OCI-LY7 (cell line): ENCODE measurements at places on chromosomes 7 and 10.
A peak's percentile ranks its signal among the peaks of the same experiment; 100 is the strongest.

- DNase-seq = no peak
Observed at GRCh38 chr10:62426086-62426485, 51.9 kb downstream of the ZNF365 start.

GRCh38 chr10:97596101-97597082 is 6.9 kb downstream of the C10orf62 start:
- DNase-seq = no peak

DNA sequence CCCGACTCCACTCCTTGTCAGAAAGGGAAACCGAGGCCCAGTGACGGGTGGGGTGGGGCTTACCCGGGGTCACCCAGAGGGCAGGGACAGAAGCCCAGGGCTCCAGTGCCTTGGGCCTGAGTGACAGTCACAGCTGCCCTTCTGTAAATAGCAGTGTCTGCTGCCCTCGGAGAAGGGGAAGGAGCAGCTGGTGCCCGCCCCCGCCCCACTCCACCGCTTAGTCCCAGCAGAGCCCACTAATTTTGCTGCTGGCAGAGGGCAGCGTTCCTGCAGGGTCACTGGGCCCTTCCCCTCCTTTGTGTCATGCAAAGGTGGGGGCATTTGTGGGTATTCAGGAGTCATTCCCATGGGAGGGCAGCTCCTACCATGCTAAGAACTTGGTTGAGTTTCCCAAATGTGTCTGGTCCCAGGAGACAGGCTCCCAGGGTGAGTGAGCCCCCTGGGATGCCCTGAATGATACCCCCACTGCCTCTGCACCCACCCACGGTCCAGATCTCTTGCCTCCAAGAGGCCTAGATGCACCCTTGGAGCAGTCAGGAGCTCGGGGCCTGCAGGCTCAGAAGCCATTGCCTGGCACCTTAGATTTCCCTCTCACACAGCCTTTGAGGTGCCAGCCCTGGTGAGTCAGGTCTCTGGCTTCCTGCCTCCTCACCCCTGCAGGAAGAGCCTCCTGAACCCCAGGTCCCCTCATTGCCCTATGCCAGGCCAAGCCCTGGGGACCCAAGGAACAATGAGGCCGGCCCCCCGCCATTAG is 17.2 kb downstream of the SH2B2 start:
- DNase-seq = peak; percentile 61

GRCh38 chr10:1214882-1215540 is 158.8 kb downstream of the WDR37 start:
- no peak for DNase-seq

DNA sequence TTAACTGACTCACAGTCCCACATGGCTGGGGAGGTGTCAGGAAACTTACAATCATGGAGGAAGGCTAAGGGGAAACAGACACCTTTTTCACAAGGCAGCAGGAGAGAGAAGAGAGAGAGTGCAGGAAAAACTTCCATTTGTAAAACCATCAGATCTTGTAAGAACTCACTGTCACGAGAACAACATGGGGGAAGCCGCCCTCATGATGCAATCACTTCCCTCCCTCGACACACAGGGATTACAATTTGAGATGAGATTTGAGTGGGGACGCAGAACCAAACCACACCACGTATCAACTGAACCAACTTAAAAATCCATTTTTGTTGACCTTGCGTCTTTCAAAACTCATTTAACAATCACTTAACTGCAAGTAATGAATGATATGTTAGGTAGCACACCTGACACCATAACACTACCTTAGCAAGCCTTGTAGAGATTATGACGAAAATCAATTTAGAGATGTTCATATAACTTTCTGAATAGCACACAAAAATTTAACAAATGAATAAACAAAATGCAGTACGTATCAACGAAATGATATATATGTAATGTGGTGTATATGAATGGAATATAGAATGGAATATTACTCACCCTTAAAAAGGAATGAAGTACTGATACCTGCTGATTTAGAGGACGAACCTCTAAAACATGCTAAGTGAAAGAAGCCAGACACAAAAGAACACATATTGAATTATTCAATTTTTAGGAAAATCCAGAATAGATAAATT is 3.7 kb downstream of the FAM3C start:
- DNase-seq = no peak

DNA sequence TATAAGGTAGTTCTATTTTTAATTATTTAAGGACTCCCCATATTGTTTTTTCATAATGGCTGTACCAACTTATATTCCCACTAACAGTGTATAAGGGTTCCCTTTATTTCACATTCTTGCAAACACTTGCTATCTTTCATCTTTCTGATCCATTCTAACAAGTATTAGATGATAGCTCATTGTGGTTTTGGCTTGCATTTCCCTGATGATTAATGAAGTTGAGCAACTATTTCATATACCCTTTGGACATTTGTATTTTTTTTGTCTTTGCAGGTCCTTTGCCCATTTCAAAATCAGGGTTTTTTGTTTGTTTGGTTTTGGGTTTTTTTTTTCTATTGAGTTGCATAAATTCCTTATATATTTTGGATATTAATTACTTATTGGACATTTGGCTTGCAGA is 107.2 kb downstream of the EPC1 start:
- DNase-seq = no peak

GRCh38 chr10:48501787-48502771 is 102.8 kb downstream of the ARHGAP22 start:
- no peak for DNase-seq

DNA sequence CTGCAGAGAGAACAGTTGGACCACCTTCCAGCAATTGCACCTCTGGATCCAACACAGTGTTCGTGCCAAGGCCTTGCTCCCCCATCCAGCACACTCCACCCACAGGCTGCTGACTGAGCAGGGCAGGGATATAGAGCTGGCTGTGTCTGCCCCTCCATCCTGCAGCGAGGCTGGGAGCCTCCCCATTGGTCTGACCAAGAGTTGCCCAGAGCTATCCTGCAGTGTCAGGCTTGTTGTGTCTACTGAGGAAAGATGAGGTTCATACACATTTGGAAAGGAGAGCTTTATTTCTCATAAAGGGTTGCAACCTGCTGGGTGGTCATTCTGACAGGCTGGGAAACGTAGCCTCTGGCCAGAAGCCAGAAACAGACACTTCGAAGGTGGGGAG is 27.1 kb downstream of the PRF1 start:
- no peak for DNase-seq

DNA sequence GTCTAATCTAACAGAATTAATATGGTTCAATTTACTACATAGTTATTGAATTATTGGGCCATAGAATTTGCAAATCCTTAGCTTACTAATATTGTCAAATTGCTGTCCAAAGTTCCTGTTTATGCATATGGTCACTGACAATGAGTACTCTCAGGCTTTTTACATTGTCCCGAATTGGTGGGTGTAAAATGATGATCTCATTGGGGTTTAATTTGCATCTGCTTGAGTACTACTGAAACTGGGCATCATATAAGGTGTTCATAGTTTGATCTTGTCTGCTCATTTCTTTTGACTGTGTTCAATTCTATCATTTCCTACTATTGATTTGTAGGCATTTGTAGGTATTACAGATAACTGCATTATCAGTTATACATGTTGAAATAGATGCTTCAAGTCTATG is 12.7 kb downstream of the ABCA13 start:
- DNase-seq = no peak

GRCh38 chr10:6225263-6225814 is 22.6 kb downstream of the PFKFB3 start:
- no peak for DNase-seq

DNA sequence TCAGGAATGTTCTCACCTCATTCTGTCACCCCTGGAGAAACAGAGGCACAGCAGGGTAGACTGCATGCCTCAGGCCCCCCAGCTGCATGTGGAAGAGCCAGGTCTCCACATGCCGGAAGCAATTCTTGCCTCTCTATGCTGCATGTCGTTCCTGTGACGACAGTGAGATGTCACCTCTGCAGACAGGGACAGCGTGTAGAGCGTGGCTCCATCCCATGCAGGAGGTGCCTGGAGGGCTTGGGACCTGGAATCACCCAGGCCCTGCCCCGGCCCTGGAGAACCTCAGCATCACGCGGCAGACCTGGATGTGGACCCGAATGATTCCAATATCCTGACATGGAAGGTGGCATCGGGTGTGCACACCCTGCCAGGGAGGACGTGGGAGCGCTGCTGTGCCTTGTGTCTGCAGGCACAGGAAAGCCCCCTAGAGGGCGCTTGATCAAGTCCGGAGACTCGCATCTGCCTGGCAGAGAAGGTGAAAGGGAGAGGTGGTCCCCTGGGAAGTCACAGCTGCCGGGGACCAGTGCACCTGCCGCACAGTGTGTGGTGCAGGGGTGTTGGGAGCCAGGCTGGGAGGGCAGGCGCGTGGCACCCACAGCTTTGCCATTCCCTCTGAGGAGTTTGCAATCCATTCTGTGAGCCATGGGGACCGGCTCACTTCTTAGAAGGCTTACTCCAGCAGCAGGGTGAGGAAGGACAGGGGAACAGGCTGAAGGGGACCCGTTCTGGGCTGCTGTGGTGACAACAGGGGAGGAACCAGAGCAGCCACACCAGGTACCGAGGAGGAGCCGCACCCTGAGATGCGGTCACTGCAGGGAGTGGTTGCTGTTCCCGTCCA is 45.3 kb upstream of the EN2 start:
- DNase-seq = peak; percentile 77

DNA sequence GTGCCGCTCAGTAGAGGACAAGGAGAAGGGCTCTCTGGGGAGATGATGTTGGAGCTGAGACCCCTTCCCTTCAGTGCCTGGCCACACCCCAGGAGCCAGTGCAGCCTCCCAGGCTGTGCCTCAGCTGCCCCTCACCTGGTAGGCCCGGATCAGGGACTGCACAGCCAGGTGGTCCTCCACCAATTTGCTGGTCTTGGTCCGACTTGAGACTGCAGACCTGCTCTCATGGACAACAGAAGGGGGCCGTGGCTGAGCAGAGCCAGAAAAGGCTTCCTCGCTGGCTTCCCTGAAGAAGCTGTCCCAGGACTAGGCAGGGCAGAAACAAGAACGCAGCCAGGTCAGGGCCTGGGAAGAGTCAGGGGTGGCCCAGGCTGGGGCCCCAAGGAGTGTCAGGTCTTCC is 5.5 kb downstream of the OGDHL start:
- DNase-seq = no peak

- peak; percentile 69 for DNase-seq
Observed at GRCh38 chr10:109956454-109957091, 33.3 kb upstream of the XPNPEP1 start.

DNA sequence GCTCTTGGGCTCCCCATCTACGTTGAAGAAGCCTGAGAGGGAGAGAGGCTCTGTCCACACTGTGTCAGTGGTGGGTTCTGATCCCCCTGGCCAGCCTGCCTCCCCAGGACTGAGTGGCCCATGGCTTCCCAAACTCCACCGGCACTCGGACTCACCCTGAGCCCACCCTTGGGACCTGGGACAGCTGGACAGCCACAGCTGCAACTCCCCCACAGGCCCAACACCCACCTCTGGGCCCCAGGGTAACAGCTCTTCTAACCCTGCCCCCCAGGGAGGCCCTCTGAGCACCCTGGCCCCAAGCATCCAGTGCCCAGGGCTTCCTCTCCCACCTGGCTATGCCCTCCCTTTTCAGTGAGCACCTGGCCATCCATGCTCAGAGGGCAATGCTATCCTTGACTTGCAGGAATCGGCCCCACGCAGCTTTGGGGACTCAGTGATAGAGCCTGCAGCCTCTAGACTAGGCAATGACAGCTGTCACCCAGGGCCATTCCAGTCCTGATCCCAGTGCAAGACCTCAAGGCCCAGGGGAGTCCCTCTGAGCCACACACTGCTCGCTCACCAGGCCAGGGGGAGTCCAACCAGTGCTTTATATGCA is 17.9 kb downstream of the OGDHL start:
- DNase-seq = no peak

GRCh38 chr7:47587351-47587750 is 5.4 kb upstream of the TNS3 start:
- no peak for DNase-seq

- peak; percentile 74 for DNase-seq
Observed at GRCh38 chr7:148575640-148576411, 14.7 kb upstream of the C7orf33 start.

- DNase-seq = peak; percentile 30
Observed at GRCh38 chr7:151342102-151342646, 562 bp downstream of the NUB1 start.

- no peak for DNase-seq
Observed at GRCh38 chr7:102943423-102944169, 30.8 kb downstream of the LRRC17 start.

- DNase-seq = no peak
Observed at GRCh38 chr10:110778211-110778610, 93.5 kb upstream of the PDCD4 start.

DNA sequence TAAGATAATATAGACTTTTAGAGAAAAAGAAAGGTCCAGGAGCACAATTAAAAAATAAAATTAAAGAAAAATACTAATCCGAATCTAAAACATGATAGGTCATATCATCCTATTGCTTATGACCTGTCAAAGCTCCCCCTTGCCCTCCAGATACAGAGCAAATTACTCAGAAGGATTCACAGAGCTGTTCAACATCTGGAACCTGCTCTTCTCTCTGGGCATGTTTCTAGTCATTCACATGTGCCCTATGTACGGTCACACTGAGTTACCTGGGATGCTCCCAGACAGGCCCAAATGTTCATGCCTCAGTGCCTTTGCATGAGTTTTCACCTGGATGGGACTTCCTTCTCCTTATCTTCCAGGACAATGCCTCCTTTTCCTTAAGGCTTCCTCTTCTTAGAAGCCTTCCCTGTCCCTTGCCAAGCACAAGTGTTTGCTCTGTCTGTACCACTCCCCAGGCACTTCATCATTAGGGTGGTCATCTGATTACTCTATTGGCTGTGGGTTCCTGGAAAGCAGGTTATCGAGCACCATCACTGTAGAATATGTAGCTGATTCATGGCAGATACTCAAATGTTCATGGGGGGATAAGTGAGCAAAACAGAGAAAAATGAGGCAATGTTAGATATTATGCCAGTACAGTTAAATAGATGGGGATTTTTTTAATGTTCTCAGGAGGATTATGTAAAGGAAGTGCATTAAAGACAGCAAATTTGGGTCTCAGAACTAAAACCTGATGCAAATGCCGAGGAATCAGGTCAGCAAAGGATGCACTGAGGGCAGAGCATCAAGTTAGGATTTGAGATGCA is 12.0 kb upstream of the AOAH start:
- no peak for DNase-seq

- peak; percentile 15 for DNase-seq
Observed at GRCh38 chr7:138981332-138982203, at the start of gene KIAA1549. Gene KIAA1549, minus strand, starts transcription at chr7:138981389. Its CDS starts 120 bp downstream, at chr7:138981269.

- peak; percentile 30 for DNase-seq
Observed at GRCh38 chr7:30702200-30702599, 19.9 kb upstream of the CRHR2 start.

GRCh38 chr7:149229526-149229925 is 9.9 kb upstream of the ZNF212 start:
- no peak for DNase-seq

DNA sequence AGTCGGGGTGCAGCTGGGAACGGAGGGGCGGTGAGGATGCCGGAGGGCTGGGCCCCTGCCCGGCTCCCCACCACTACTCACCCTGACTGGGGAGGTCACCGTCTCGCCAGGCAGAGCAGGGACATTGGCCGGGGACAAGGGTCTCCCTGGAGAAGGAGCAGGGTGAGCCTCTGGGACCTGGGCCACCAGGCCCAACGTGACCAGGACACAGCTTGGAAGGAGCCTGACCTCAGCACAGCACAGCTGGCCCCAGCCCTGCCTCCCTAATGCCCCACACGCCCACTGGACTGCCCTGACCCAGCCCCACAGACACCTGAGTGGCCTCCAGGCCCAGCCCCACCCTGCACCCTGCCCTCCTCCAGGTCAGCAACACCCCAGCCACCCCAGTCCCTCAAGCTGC is 21.1 kb downstream of the MICALL2 start:
- no peak for DNase-seq

- DNase-seq = no peak
Observed at GRCh38 chr10:61973169-61973568, 71.7 kb downstream of the ARID5B start.

GRCh38 chr10:86964847-86965190 is 3.5 kb upstream of the ADIRF start:
- no peak for DNase-seq
